ENCODE measurements at places on chromosomes 1 and 21. TPM values are rescaled to one million over a fixed set of nuclear protein-coding genes. Genes with fewer than 3 reads are reported as not detected.

USH2A gene
- not detected for total RNA-seq

CHI3L1 gene
- 12.6 TPM for total RNA-seq

SPRR2B gene
- total RNA-seq = not detected

TOR1AIP1 gene
- total RNA-seq = 81.7 TPM

KCNE1 gene
- total RNA-seq = 6.7 TPM

PACC1 gene
- total RNA-seq = 6.4 TPM

ARHGAP30 gene
- 3.2 TPM for total RNA-seq

ELAPOR1 gene
- 102 TPM for total RNA-seq

XCL1 gene
- total RNA-seq = not detected

OR2L5 gene
- not detected for total RNA-seq

HPCAL4 gene
- not detected for total RNA-seq

HENMT1 gene
- 2.5 TPM for total RNA-seq

ZBTB8A gene
- total RNA-seq = 7.4 TPM

ARHGEF2 gene
- total RNA-seq = 35.8 TPM

TMEM35B gene
- 64.4 TPM for total RNA-seq

TP73 gene
- 5.1 TPM for total RNA-seq

TFAP2E gene
- total RNA-seq = 2.2 TPM

C8B gene
- total RNA-seq = not detected

LHX8 gene
- total RNA-seq = not detected

UBR4 gene
- 311 TPM for total RNA-seq

ZNF281 gene
- 7.5 TPM for total RNA-seq

CHIA gene
- not detected for total RNA-seq

COL24A1 gene
- 0.28 TPM for total RNA-seq

GABPA gene
- total RNA-seq = 18.9 TPM

CYP4A11 gene
- not detected for total RNA-seq

CR1 gene
- 0.14 TPM for total RNA-seq

LIN28A gene
- total RNA-seq = 0.17 TPM

APCS gene
- total RNA-seq = not detected

DCDC2B gene
- not detected for total RNA-seq

FMO5 gene
- total RNA-seq = 9.1 TPM

PDPN gene
- total RNA-seq = 11.4 TPM

SORT1 gene
- 164 TPM for total RNA-seq

MYOG gene
- 4.4 TPM for total RNA-seq

NBPF6 gene
- 1.1 TPM for total RNA-seq

SLC22A15 gene
- total RNA-seq = 2.0 TPM

SFN gene
- total RNA-seq = 80.7 TPM

ODF2L gene
- total RNA-seq = 47.9 TPM

MT1HL1 gene
- total RNA-seq = not detected

TAS1R3 gene
- total RNA-seq = not detected

KCNT2 gene
- total RNA-seq = 1.2 TPM

LDLRAD1 gene
- 3.3 TPM for total RNA-seq

KRTAP19-4 gene
- total RNA-seq = not detected

USP33 gene
- 46.2 TPM for total RNA-seq

CDA gene
- 0.59 TPM for total RNA-seq

RNU1-1 gene
- total RNA-seq = under 0.01 TPM

PTPN7 gene
- total RNA-seq = 0.73 TPM

IFI44L gene
- 7.4 TPM for total RNA-seq

Measured in prostate gland (tissue), 2 donors.